ENCODE measurements at places on chromosomes 5 and 9. TPM values are rescaled to one million over a fixed set of nuclear protein-coding genes. Genes with fewer than 3 reads are reported as not detected.

PIP5K1B gene
- total RNA-seq, result 2.9 TPM

SPATA6L gene
- 2.6 TPM for total RNA-seq

FOXD4L6 gene
- total RNA-seq, result 0.13 TPM

IL13 gene
- total RNA-seq, result not detected

MAPKAP1 gene
- 81.9 TPM for total RNA-seq

RELL2 gene
- 16.6 TPM for total RNA-seq

LCN15 gene
- not detected for total RNA-seq

DCAF12 gene
- total RNA-seq, result 19.6 TPM

All from bronchial epithelial cell (primary cell).